GM18507 (cell line): ENCODE measurements at places on chromosomes 5 and 9.

GRCh38 chr5:89178541-89178940, 295.6 kb upstream of the MEF2C start:
- no peak for DNase-seq

DNA sequence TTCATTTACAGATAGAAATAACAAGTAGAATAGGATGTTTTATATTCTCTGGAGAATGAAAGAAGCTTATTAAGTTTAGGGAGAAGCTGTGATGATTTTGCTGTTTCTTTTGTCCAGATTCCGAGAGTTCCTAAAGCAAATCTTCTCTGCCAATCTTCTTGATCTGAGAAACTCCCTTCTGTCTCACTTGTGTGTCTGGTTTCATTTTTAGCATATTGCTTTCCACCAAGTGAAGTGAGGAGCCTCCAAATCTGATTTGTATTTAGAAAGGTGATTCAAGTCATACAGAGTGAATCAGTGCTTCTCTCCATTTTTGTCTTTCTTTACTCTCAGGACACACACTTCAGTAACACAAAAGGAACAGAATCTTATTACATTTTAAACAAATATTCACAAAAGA, 48.4 kb downstream of the STX17 start:
- no peak for DNase-seq

DNA sequence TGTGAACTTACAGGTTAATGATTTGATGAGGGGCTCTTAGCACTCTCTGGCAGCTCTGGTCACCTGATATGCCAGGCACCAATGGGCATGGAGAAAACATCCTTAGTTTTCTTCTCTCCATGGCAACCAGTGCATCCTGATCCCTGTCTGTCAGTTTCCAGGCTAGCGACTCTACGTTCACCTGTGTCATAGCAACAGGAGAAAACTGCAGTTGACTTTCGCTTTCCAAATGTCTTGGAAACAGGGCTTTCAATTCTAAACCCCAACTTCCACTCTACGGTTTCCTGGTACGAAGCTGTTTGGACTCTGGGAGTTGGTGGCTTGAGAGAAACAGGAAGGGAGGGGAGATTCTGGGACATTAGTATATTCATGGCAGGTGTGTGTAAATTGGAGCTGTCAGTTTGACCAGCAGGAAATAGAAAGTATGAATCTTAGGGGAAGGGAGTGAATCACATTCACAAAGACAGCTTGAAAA, 74.4 kb downstream of the SLC28A3 start:
- DNase-seq, result no peak

DNA sequence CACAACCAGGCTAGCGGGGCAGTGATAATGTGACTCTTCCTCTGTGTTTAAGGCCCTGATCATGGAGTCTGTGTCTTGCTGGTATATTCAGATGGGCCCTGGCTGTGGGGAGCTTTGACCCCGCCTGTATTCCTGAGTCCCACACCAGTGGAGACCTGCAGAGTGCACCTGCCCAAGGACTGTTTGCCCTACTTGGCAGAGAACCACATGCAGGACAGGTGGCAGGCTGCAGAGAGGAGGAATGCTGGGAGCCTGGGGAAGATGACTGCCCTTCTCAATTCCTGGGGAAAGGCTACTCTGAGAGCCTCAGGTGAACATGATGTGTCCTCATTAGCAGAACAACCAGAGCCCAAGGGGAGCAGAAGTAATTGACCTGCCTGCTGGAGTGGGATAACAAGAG, 36.2 kb downstream of the IARS1 start:
- DNase-seq, result no peak

GRCh38 chr9:70529833-70530232, 115.4 kb upstream of the KLF9 start:
- DNase-seq, result no peak

DNA sequence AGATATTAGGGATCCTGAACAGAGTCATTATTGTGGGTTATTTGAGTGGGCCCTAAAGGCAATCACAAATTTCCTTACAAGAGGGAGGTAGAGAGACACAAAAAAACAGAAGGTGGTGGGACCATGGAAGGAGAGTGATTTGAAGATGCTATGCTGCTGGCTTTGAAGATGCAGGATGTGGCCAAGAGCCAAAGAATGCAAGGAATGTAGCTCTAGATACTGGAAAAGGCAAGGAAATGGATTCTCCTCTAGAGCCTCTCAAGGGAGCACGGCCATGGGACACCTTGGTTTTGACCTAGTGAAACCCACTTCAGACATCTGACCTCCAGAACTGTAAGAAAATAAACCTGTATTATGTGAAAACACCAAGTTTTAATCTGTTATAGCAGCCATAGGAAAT, 53.8 kb downstream of the TTC39B start:
- no peak for DNase-seq

DNA sequence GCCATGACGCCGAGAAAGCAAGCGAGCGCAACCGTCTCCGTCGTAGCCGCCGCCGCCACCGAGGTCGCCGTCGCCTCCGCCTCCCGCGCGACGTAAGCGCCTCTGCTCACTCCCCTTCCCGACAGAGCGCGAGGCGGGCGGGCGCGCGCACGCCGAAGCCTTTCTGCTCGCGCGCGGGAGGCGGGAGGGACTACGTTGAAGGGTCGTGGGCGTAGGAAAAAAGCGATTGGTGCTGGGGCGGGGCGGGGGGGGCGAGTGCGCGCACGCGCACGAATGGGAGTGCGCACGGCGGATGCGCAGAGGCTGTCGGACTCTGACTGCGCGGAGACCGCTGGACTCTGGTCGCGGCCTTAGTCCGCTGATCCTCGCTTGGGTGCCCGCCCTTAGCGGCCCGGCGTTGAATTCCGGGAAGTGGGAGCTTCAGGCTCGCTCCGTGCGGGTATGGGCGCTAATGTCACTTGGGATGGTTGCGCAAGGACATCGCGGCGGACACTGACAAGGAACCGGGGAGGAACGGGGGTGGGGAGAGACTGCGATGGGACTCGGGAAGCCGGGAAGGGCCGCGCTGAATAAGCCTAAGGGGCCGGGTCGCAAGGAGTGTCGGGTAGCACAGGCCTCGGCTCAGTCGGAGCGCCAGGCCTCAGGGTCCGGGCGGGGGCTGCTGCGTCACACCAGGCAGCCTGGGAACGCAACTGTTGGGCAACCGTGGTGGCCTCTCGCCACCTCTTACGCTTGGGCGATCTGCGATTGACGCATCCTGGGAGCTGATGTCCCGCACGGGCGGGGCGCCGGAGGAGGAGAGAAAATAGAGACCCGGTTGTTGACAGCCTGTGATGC, at the start of gene CHD1:
TSS of gene CHD1 (minus strand) at position 135 of the 837 bp plus-strand sequence. CDS start 2,621 bp downstream, outside the sequence.
- DNase-seq, result peak; percentile 83

- DNase-seq, result no peak
Measured at GRCh38 chr5:142530904-142531303, 155.0 kb downstream of the FGF1 start.

DNA sequence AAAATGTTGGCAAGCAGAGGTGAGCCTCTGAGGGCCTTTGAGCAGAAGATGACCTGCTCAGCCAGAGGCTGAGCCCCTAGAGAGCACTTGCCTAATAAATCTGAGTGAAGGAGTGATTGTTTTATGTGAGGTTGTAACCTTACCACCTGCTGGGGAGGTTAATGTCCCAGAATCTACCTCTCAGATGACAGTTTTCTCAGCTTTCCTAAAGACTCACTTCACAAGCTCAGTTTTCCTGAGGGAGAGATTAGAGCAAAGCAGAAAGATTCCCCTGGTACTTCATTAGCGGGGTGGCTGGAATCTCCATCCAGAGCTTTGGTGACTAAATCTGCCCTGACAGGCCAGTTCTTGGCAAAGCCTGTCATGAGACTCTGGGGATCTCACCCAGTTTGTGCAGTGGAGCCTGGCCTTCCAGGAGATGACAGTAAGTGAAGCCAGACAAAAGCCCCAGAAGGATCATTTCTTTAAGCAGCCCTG, 48.8 kb upstream of the GALNT10 start:
- no peak for DNase-seq

DNA sequence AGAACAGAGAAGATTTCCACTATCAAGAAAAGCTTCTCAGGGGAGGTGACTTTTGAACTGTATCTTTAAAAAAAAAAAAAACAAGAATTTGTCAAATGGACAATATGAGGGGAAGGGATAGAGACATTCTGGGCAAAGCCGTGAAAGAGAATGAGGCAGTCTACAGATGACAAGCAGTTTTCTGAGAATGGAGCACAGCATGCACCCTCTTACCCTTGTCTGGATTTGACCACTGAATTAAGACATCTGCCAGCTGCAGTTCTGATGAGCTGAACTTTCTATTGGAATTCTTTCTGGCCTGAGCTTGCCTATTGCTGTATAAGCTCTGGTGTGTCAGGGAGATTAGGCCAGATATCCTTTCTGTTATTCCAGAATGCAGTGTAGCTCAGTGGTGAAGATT, 10.3 kb upstream of the RANBP3L start:
- no peak for DNase-seq

GRCh38 chr5:163944738-163945137, 439.3 kb downstream of the MAT2B start:
- DNase-seq, result no peak

GRCh38 chr9:113278840-113279239, 3.4 kb downstream of the PRPF4 start:
- no peak for DNase-seq

DNA sequence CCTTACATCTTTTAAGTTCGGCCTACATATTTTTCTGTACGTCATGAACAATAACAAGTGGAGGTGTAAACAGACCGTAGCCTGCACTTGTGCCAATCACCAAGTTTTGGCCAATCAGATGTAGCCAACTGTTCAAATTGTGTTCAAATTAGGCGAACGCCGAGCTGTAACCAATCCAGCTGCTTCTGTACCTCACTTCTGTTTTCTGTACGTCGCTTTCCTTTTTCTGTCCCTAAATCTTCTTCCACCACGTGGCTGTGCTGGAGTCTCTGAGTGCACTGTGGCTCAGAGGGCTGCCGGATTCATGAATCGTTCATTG, 26.4 kb downstream of the TRIM14 start:
- no peak for DNase-seq

DNA sequence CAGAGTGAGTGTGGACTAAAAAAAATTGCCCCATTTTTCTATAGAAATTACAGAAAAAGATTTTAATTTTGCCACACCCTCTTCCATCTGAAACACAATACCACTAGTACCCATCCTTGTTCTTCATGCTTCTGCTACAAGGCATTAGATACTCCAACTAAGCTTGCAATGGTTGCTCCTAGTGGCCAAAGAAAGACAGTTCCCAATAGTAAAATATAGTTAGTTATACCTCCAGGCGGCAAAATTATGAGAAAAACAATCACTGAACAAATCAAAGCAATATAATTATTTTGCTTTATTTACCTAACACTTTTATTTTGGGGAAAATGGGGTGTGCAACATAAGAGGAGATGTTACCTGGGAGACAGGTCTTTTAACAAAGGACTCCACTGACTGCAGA, 101.2 kb downstream of the RAPGEF6 start:
- DNase-seq, result no peak

DNA sequence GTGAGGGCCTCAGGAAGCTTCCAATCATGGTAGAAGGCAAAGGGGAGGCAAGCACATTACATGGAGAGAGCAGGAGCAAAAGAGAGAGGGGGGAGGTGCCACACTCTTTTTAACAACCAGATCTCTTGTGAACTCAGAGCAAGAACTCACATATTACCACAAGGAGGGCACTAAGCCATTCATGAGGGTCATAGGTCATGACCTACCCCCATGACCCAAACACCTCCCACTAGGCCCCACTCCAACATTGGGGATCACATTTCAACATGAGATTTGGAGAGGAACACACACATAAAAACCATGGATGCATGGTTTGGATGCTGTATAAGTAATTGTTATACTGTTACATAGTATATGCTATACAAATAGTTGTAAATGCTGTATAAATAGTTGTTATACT, 17.5 kb downstream of the POLK start:
- no peak for DNase-seq

DNA sequence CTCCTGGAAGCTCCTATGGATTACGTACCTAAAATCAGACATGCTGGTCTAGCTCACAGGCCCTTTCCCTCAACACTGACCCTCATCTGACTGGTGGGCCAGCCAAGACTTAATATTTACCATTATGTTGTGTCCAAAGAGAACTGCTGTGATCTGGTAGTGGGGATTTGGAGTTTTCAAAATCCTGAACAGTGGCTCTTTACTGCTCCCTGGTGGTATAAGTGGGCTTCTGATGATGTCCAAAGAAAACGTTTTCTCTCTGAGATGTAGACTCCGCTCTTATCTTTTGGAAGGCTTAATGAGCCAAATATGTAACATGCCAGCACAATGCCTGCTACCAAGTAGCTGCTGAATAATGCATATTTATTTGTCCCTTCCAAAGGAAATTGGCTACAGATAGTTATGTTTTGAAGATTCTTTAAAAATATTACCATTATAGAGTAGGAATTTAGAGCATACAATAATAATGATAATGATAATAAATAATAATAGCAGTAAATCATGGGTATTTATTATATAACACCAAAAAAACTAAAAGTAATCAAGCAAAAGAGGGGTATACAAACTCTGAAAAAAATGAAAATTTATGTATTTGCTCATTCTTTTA, 406.6 kb upstream of the TNC start:
- no peak for DNase-seq

GRCh38 chr9:92608909-92609445, 61.0 kb downstream of the IPPK start:
- no peak for DNase-seq

GRCh38 chr5:33261305-33261704, 179.5 kb upstream of the TARS1 start:
- DNase-seq, result no peak

GRCh38 chr5:2260211-2261003, 377.7 kb upstream of the IRX4 start:
- DNase-seq, result no peak

DNA sequence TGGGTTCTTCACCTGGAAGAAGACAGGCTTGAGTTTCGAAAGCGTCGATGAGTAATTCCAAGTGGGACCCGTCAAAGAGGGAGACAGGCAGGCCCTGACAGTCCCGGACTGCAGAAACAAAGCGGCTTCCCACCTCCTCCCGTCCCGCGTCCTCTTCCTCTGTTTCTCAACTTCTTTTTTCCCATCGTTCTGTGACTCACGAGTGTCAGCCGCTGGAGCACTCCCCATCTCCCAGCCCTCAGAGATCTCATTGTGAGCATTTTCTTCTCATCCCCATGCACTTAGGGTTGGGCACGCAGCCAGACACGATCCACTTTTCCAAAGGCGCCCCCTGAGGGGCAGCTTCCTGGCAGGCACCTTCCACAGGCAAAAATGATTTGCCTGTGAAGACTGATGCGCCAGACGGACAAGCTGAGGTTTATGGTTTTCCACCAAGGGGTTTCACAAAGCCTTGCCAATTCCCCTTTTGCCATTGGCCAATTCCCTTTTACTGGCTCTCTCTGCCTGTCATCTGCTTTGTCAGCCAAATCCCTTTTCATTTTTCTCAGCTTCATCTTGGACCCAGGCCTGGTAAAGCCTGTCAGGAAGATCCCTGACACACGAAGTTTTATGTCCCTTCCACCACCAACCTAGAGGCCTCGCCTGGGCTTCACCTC, 86.5 kb upstream of the ANKRD55 start:
- DNase-seq, result no peak

- DNase-seq, result no peak
Measured at GRCh38 chr5:5885782-5886181, 463.3 kb downstream of the ICE1 start.
